ENCODE measurements at places on chromosomes 13 and 19.

- H3K27ac ChIP-seq, result peak overlapping the region; percentile 73
- no peak overlapping the region for H3K4me3 ChIP-seq
- DNase-seq, result peak; percentile 66
Measured at GRCh38 chr13:98509271-98510155, 67.4 kb downstream of the STK24 start.

DNA sequence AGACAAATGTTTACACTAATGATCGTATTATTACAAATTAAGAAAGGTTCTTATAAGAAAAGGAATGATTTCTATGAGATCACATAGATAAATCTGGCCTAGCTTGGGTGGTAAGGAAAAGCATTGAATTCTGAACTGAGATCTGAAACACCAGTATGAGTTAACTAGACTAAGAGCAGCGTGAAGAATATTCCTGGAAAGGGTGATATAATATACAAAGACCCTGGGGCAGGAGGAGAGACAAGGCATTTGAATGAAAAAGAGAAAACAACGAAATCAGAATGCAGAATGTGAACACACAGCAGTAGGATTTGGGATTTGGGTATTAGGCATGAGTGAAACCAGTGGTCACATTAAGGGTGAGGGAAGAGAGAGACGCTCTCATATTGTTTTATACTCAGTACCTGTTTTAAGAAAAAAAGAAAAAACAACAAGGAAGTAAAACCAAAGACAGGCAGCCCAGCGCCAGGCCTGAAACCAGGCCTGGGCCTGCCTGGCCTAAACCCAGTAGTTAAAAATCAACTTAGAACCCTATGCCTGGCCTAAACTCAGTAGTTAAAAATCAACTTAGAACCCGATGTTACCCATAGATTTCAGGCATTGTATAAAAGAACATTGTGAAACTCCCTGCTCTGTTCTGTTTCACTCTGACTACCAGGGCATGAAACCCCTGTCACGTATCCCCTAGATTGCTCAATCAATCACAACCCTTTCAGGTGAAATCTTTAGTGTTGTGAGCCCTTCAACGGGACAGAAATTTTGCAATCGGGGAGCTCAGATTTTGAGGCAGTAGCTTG, 287.1 kb downstream of the ITGBL1 start:
- H3K27me3 ChIP-seq, result no peaks in the 10 kb centered on the region
- no peak for DNase-seq
- no peaks in the 10 kb centered on the region for H3K4me1 ChIP-seq
- no peaks in the 10 kb centered on the region for H3K36me3 ChIP-seq
- no peak overlapping the region for H3K4me3 ChIP-seq

- no peaks in the 10 kb centered on the region for H3K27me3 ChIP-seq
- H3K4me1 ChIP-seq, result no peaks in the 10 kb centered on the region
- H3K27ac ChIP-seq, result no peak overlapping the region
- no peak for DNase-seq
Measured at GRCh38 chr13:80168089-80168850, 172.7 kb downstream of the SPRY2 start.

- H3K27ac ChIP-seq, result no peak overlapping the region
- no peak overlapping the region for H3K4me3 ChIP-seq
- no peaks in the 10 kb centered on the region for H3K27me3 ChIP-seq
- DNase-seq, result peak; percentile 37
- peaks cover 43% of the 10 kb centered on the region for H3K36me3 ChIP-seq
Measured at GRCh38 chr19:37997911-37998344, 90.9 kb downstream of the SIPA1L3 start.

GRCh38 chr13:35888457-35888883, 242.7 kb downstream of the DCLK1 start:
- H3K27ac ChIP-seq, result no peak overlapping the region
- no peaks in the 10 kb centered on the region for H3K36me3 ChIP-seq
- no peaks in the 10 kb centered on the region for H3K4me1 ChIP-seq
- no peak overlapping the region for H3K4me3 ChIP-seq

DNA sequence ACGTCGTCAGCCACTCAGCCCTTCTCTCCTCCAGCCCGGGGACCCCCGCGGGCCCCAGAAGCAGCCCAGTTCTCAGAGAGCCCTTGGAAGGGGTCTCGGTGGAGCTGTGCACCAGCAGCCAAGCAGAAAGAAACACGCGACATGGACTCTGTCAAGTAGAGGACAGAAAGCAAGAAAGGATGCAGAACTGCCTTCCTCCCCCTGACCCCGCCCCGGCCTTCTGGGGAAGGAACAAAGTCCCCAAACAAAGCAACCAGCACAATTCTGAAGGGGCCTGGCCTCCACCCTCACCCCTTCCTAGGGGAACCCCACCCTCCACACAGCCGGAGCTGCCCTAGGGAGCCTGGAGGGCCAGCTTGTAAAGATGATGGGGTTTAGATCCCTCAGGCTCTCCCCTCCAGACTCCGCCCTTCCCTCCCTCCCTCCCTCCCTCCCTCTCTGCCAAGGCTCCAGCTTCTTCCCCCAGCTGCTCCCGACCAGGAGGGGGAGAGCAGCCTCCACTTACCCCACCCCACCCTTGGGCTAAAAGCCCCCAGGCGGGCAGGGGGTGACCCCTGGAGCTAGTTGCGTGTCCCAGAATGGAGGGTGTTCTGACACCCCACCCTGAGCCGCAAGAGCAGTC, 7.8 kb downstream of the LYL1 start:
- no peak overlapping the region for H3K4me3 ChIP-seq
- DNase-seq, result no peak
- no peaks in the 10 kb centered on the region for H3K36me3 ChIP-seq
- H3K4me1 ChIP-seq, result peaks cover 10% of the 10 kb centered on the region
- H3K27ac ChIP-seq, result no peak overlapping the region

DNA sequence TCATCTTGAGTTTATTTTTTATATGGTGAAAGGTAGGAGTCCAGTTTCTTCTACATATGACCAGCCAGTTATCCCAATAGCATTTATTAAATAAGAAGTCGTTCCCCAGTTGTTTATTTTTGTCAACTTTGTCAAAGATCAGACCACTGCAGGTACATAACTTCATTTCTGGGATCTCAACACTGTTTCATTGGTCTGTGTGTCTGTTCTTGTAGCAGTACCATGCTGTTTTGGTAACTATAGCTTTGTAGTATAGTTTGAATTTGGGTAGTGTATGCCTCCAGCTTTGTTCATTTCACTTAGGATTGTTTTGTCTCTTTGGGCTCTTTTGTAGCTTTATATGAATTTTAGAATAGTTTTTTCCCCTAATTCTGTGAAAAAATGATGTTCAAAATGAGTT, 340.4 kb upstream of the PCDH20 start:
- no peaks in the 10 kb centered on the region for H3K4me1 ChIP-seq
- H3K4me3 ChIP-seq, result no peak overlapping the region
- no peak overlapping the region for H3K27ac ChIP-seq
- no peak for DNase-seq
- H3K27me3 ChIP-seq, result no peaks in the 10 kb centered on the region

GRCh38 chr13:85864963-85865530, 65.8 kb upstream of the SLITRK6 start:
- H3K36me3 ChIP-seq, result no peaks in the 10 kb centered on the region
- H3K4me3 ChIP-seq, result no peak overlapping the region
- H3K27me3 ChIP-seq, result no peaks in the 10 kb centered on the region

DNA sequence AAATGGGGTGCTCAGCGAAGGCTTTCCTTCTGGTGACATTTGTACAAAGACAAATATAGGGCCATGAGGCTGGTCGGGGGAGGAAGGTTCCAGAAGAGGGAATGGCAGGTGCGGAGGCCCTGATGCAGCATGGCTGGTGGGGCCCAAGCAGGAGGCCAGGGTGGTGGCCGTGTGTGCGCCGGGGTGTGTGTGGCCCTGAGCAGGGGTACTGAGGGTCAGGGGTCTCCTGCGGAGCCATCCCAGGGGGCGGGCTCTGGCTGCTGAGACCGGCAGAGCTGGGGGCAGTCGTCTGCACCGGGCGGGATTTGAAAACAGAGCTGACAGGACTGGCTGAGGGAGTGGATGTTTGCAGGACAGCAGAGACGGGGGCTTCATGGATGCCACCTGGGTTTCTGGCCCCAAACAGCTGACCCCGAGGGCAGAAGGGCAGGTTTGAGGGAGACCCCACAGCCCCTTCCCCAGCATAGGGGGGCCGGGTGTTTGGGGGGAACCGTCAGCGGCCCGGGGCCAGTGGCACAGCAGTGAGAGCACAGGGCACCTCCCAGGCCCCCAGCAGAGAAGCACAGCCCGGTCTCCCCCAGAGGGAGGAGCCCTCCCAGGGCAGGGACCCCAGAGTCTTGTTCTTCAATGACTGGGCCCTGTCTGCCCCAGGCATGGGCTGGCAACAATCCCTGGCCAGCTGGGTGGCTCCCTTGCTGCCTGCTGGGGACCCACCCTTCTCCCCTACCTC, 11.4 kb downstream of the PIAS4 start:
- no peak overlapping the region for H3K4me3 ChIP-seq
- no peak for DNase-seq
- peaks cover 89% of the 10 kb centered on the region for H3K36me3 ChIP-seq
- peaks cover 14% of the 10 kb centered on the region for H3K4me1 ChIP-seq
- no peaks in the 10 kb centered on the region for H3K27me3 ChIP-seq

- H3K27me3 ChIP-seq, result no peaks in the 10 kb centered on the region
- H3K36me3 ChIP-seq, result no peaks in the 10 kb centered on the region
- H3K4me3 ChIP-seq, result no peak overlapping the region
- H3K27ac ChIP-seq, result no peak overlapping the region
Measured at GRCh38 chr19:32252333-32252669, 93.1 kb upstream of the ZNF507 start.

DNA sequence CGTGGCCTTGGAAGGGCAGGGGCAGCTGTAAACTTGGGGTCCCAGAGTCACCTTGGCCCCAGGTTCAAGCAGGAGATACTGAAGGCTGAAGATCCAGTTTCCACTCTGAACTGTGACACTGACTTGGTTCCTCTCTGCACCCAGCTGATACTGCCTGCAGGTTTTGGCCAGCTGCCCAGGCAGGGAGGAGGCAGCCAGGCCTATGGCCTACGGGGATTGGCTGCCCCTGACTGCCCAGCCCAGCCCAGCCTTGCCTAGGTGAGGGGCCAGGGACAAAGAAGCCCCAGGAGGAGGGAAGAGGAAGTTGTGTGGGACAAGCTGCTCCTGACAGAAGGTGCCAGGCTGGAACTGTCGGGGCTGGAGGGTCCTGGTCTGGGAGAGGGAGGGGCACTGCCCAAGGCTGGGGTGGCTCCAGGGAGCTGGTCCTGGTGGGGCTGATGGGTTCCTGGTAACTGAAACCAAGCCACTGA, 51.7 kb upstream of the CYP4F8 start:
- H3K36me3 ChIP-seq, result no peaks in the 10 kb centered on the region
- H3K4me1 ChIP-seq, result no peaks in the 10 kb centered on the region
- no peaks in the 10 kb centered on the region for H3K27me3 ChIP-seq
- no peak overlapping the region for H3K4me3 ChIP-seq

GRCh38 chr19:39951065-39951650, 16.7 kb upstream of the FCGBP start:
- H3K27ac ChIP-seq, result no peak overlapping the region
- H3K27me3 ChIP-seq, result no peaks in the 10 kb centered on the region
- peaks cover 7% of the 10 kb centered on the region for H3K4me1 ChIP-seq
- no peak overlapping the region for H3K4me3 ChIP-seq
- no peaks in the 10 kb centered on the region for H3K36me3 ChIP-seq

GRCh38 chr19:16258440-16258903, 60.8 kb downstream of the AP1M1 start:
- no peak for DNase-seq
- H3K4me3 ChIP-seq, result no peak overlapping the region

DNA sequence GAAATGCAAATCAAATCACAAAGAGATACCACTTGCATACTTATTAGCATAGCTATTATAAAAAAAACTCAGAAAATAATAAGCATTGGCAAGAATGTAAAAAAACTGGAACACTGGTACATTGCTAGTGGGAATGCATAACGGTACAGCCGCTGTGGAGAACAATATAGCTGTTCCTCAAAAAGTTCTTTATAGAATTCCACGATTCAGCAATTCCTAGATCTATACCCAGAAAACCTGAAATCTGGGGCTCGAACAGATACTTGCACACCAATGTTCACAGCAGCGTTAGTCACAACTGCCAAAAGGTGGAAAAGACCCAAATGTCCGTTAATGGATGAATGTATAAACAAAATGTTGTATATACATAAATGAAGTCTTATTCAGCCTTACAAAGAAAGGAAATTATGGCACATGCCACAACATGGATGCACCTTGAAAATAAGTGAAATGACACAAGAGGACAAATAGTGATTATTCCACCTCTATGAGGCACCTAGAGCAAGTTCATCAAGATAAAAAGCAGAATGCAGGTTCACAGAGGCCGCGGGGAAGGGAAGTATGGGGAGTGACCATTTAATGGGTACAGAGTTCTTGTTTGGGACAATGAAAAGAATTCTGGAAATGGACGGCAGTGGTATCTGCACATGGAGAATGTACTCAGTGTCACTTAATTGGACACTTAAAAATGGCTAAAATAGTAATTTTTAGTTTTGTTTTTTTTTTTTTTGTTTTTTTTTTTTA, 107.2 kb downstream of the USP12 start:
- no peak overlapping the region for H3K4me3 ChIP-seq
- no peak overlapping the region for H3K27ac ChIP-seq
- no peaks in the 10 kb centered on the region for H3K27me3 ChIP-seq
- no peaks in the 10 kb centered on the region for H3K4me1 ChIP-seq

DNA sequence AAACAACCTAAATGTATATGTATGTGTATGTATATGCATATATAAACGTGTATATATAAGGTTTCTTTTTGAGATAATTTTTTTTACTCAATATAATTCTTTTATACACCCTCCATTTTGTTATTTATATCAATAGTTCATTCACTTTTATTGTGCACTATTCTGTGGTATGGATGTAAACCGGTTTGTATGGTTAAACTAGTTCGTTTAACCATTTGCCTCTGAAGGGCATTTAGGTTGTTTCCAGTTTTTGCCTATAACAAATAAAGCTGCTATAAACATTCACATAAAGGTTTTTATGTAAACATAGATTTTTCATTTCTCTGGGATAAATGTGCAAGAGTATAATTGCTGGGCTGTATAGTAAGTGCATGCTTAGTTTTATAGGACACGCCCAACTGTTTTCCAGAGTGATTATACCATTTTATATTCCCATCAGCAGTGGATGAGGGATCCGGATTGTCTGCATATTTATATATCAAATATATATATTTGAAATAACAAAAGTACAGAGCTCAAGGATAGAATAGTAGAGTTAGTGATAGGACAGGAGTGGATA, 380.3 kb downstream of the TSHZ3 start:
- no peak for DNase-seq
- no peak overlapping the region for H3K4me3 ChIP-seq
- H3K36me3 ChIP-seq, result no peaks in the 10 kb centered on the region
- no peaks in the 10 kb centered on the region for H3K27me3 ChIP-seq

- DNase-seq, result no peak
- H3K4me1 ChIP-seq, result no peaks in the 10 kb centered on the region
- H3K27ac ChIP-seq, result no peak overlapping the region
- peaks cover 5% of the 10 kb centered on the region for H3K36me3 ChIP-seq
- H3K27me3 ChIP-seq, result no peaks in the 10 kb centered on the region
Measured at GRCh38 chr19:3658004-3658869, 31.6 kb upstream of the CACTIN start.

- no peak for DNase-seq
- H3K27ac ChIP-seq, result no peak overlapping the region
- H3K4me3 ChIP-seq, result no peak overlapping the region
- peaks cover 14% of the 10 kb centered on the region for H3K36me3 ChIP-seq
- H3K4me1 ChIP-seq, result no peaks in the 10 kb centered on the region
Measured at GRCh38 chr13:95074820-95075219, 226.4 kb downstream of the ABCC4 start.

- no peaks in the 10 kb centered on the region for H3K27me3 ChIP-seq
- H3K4me3 ChIP-seq, result no peak overlapping the region
- H3K36me3 ChIP-seq, result no peaks in the 10 kb centered on the region
- no peak for DNase-seq
Measured at GRCh38 chr13:105278943-105279381, 1256.5 kb downstream of the EFNB2 start.

- H3K4me1 ChIP-seq, result no peaks in the 10 kb centered on the region
- DNase-seq, result no peak
- no peak overlapping the region for H3K27ac ChIP-seq
- no peaks in the 10 kb centered on the region for H3K36me3 ChIP-seq
Measured at GRCh38 chr19:51742789-51743188, 8.9 kb downstream of the FPR1 start.
